Cardiac septum (tissue), 1 donor: ENCODE measurements at places on chromosomes 3 and 15. TPM values are rescaled to one million over a fixed set of nuclear protein-coding genes. Genes with fewer than 3 reads are reported as not detected.

GRCh38 chr3:97265237-97266005, 451.0 kb downstream of the EPHA6 start:
- no peak for DNase-seq

DNA sequence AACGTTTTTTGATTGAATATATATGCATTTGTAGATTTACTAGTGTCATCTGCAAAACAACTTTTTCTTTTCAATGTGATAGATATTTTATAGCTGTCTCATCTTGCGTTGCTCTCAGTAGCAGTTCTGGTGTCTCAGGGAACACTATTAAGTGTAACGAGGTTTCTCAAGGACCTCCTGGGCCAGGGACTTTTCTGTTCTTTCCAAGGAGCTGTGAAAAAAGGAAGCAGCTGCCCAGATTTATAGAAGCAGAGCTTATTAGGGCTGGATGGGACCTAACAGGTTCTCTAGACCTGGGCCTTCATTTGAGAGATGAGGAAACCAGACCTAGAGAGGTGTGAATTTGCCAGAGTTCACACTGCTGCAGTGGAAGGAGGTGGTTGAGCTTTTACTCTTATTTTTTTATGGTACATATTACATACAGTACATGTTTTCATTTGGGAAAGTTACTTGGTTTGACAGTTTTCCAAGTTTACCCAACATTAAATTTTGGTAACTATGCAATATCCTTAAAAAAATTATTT, 16.1 kb downstream of the MAP2K1 start:
- no peak for DNase-seq

GRCh38 chr3:194058753-194059152, 77.2 kb upstream of the HES1 start:
- DNase-seq, result no peak

GRCh38 chr3:181484026-181484425, 227.7 kb upstream of the SOX2 start:
- DNase-seq, result no peak

The C15orf62 gene
- not detected for total RNA-seq

GRCh38 chr3:182436547-182436946, 356.8 kb upstream of the ATP11B start:
- no peak for DNase-seq
